Astrocyte of the spinal cord (primary cell): ENCODE measurements at places on chromosomes 7 and 10.

- no peak for DNase-seq
Observed at GRCh38 chr7:78017591-78018100, 219.1 kb downstream of the PHTF2 start.

DNA sequence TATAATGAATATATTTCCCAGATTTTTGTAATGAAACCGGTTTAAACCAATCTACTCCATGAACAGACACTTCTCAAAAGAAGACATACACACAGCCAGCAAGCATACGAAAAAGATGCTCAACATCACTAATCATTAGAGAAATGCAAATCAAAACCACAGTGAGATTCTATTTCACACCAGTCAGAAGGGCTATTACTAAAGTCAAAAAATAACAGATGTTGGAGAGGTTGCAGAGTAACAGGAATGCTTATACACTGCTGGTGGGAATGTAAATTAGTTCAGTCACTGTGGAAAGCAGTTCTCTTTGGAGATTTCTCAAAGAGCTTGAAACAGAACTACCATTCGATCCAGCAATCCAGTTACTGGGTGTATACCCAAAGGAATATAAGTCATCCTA is 240.7 kb downstream of the TSPAN12 start:
- DNase-seq, result no peak

DNA sequence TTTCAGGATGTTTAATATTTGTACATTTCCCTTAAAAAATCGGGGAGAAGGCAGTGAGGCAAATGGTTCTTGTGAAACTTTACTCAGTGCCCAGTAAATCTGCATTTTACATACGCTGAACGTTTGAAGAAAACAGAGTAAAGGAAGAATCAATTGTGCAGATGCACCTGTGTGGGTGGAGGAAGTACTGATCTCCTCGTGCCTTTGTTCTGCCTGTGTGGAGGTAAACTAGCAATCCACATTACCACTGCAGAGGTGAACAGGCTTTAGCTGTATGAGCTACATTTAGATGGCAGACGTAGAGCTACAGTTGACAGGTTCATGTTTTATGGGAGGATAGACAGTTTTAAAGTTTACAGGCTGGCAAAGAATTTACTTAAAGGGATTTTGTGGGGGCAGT is 62.7 kb upstream of the VIPR2 start:
- DNase-seq, result no peak

- DNase-seq, result peak; percentile 55
Observed at GRCh38 chr7:121083790-121084251, 95.3 kb downstream of the CPED1 start.

GRCh38 chr10:14584661-14585060 is 190.0 kb downstream of the FAM107B start:
- DNase-seq, result no peak

GRCh38 chr7:39621784-39622411 is 1.5 kb upstream of the RALA start:
- no peak for DNase-seq

DNA sequence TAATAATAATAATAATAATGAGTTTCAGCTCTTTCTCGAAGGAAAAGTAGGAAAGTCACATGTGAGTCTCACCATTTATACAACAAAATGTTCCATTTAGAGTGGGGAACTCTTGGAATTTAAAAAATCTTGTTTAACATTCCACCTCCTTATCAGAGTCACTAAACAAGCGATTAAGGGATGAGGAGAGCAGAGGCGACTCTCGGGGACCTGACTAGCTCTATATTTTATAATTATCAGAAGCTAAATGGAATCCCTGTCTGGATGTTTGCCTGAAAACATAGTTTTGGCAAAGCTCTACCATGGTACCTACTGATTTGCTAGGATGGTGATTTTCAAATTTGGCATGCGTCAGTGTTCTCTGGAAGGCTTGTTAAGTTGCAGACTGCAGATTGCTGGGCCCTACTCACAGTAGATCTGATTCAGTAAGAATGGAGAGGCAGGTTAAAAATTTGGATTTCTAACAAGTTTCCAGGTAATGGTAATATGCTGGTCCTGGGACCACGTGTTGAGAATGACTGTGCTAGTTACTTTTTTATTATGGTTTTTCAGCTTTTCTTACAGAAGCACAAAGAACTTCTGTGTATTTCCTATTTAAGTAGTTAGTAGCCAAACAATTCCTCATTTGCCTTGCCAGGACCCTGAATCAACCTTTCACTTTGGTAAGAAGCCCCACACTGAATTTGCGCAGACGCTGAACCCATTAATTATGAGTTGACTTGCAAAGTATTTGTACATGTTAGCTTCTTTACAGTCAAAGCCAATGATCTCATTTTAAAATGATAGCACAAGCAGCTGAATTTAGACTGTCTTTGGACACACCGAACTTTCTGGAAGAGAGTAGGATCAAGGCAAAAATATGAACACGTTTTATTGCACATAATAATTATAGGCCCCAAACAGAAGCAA is 39.5 kb downstream of the CPED1 start:
- no peak for DNase-seq

GRCh38 chr10:85665681-85666080 is 700.9 kb downstream of the GRID1 start:
- no peak for DNase-seq

GRCh38 chr7:124840435-124840834 is 74.8 kb upstream of the GPR37 start:
- DNase-seq, result no peak

- no peak for DNase-seq
Observed at GRCh38 chr10:34080485-34081346, 734.4 kb downstream of the PARD3 start.

DNA sequence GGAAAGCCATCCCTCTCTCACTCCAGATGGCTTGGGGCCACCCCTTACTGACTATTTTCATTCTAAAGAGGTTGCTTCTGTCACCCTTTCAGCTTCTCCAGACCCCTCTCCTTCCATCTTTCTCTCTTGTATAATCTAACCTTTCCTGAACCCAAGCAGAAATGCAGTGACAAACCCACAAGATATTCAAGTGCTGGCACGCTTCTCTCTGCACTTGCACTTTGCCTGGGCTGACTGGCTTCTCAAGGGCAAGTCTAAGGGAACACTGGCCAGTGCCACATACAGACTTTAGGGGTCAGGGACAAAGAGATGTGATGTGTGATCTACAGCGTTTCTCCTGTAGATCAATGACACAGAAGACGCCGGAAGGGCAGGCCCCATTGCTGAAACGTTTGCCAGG is 150.4 kb upstream of the LANCL2 start:
- no peak for DNase-seq

DNA sequence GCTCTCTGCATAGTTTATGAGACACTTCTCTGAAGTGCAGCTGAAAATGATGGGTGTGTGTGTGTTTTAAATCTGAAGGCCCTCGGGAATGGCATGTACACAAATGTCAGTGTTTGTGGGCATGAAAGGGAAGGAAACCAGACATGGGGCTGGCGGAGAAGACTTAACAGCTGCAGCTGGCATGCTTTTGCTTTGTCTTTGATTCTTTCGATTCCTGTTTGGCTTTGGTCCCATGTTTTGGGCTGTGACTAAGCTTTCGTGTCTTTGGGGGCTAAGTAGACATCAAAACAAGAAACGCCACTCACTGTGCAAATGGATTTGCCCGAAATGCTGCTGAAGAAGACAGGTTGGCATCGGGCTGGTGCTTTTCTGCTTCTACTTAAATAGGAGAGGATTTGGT is 179.3 kb downstream of the PFKFB3 start:
- DNase-seq, result peak; percentile 68

- peak; percentile 98 for DNase-seq
Observed at GRCh38 chr10:48523212-48523819, 81.6 kb downstream of the ARHGAP22 start.

- DNase-seq, result no peak
Observed at GRCh38 chr7:154183946-154184345, 131.7 kb downstream of the DPP6 start.

DNA sequence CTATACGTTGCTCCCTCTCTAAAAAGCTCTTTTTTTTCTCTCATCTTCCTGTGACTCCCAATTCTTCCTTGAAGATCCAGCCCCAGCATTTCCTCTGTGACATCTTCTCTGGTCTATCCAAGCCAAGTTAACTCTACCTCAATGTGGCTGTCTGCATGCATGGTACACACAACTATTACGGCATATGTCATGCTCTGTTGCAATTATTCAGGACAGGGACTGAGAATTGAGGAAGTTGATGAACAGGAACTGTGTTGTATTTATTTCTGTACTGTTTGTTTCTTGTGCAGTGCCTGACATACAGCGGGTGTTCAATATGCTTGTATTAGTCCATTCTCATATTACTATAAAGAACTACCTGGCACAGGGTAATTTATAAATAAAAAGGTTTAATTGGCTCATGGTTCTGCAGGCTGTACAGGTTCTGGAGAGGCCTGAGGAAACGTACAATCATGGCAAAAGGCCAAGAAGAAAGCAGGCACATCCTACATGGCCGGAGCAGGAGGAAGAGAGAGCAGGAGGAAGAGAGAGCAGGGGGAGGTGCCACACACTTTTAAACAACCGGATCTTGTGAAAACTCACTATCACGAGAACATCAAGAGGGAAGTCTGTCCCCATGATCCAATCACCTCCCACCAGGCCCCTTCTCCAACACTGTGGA is 6.3 kb downstream of the TRPV5 start:
- DNase-seq, result no peak

DNA sequence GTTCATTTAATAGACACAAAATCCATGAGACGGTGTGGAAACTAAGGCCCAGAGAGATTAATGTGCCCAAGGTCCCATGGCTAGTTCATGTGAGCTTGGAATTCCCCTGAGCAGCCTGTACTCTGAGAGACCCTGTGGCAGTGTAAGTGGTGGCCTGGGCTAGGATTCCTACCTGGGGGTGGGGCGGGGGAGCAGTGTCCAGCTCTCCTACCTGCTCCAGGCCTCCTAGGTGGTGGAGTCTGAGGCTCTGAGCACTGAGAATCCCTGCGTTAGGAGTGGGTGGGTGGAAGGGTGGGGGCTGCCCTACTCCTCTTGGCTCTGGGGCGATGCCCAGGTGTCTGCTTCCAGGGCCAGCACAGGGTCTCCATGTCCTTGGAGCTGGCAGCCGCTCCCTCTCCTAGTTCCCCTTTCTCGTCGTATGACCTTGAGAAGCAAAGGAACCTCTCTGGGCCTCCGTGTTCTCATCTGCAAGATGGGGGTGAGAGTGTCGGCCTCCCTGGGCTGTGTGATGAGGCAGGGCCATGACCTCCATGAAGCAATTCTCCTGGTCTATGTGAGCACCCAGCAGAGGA is 2.5 kb downstream of the SNCG start:
- DNase-seq, result no peak

GRCh38 chr7:120233338-120233737 is 39.6 kb upstream of the KCND2 start:
- no peak for DNase-seq

DNA sequence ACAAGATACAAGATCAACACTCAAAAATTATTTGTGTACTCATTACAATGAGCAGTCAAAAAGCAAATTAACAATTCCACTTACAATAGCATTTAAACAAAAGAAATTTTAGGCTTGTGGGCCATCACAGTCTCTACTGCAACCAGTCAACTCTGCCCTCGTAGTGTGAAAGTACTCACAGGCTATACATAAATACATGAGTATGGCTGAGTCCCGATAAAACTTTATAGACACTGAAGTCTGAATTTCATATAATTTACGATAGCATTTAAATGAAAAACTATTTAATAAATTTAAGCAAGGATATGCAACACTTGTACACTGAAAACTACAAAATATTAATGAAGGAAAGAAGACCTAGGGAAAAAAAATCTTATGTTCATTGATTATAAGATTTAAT is 90.1 kb downstream of the ZNF33B start:
- no peak for DNase-seq

DNA sequence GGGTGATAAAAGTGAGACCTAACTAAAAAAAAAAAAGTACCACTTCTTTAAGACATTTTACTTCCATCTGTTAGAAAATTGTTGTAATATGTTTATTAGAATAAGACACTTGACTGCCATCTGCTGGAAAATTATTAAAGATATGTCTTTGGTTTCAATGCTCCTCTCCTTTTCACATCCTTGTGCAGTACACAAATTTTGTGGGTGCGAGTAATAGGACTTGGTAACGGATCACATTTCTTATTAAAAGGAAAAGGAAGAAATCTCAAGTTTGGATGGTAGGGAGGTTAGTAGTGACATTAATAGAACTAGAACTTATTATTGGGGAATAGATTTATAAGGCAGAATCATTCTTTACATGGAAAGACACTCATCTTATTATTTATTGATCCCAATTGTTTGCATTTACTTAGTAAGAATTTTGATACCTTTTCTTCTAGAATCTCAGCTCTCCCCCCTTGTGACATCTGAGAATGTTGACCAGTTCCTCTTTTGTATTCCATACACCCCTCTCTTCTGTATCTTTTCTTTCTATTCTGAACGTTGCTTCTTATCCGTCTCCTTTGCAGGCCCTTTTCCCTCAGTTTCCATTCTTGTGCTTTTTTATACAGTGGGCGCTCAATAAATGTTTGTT is 43.0 kb upstream of the RPA3 start:
- DNase-seq, result peak; percentile 78

DNA sequence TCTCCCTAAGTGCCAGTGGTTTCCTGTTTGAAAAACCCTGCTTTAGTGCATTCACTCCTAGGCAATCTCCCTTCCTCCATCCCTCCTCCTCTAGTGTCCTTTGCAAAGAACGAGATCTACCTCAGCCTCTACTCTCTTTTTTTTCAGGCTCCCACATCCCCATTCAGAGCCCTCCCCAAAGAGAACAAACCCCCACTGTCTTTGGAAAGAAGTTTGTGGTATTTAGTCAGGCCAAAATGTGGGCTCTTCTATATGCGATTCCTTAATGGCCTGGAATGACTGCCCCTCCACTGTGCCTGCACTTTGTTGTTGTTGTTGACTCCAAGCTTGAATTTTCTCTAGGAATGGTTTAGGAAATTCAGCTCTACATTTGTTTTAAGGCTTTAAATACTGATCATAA is 36.3 kb downstream of the PALS2 start:
- no peak for DNase-seq

DNA sequence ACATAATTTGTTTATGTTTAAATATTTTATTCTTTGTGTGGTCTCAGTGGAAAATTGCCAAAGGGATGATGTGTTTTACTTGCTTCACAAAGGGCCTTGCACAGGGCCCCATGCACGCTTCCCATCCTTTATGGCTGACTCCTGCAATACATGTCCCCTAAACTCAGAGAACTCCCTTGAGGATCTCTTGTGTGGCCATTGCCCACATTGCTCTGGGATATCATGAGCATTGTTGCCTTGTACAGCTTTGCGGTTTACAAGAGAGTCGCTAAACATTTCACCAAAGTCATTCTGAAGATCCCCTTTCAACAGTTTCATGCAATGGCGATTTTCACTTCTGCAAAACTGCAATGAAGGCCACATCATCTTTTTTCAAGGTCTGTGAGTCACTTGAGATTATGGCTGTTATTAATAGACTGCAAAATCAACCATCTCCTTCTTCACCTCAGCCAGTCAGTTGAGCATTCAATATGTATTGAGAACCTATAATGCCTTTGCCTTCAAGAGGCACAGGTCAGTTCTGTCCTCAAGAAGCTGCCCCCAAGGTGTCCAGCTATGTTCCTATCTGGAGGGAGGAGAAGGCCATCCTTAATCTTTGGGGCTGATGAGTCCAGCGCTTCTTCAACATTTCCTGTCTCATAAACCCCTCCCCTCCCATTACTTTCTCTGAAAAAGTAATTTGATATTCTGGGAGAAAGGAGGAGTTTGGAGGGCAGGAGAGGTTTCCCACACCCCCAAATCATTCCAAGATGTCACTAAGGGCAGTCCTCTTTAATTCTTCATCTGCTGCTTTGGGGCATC is 108.1 kb downstream of the CCDC71L start:
- no peak for DNase-seq

- no peak for DNase-seq
Observed at GRCh38 chr7:123710683-123711082, 38.1 kb downstream of the WASL start.

GRCh38 chr10:43814663-43815062 is 166.0 kb upstream of the ZNF32 start:
- no peak for DNase-seq

GRCh38 chr7:91620827-91621226 is 259.7 kb downstream of the MTERF1 start:
- no peak for DNase-seq
